Activated CD8-positive, alpha-beta memory T cell treated with anti-CD3 and anti-CD28 coated beads for 24 hours (primary cell): ENCODE measurements at places on chromosomes 7 and 10.
A peak's percentile ranks its signal among the peaks of the same experiment; 100 is the strongest.

GRCh38 chr7:44048031-44048795 is 3.7 kb downstream of the DBNL start:
- DNase-seq, result no peak

GRCh38 chr10:123136806-123137642 is 1.3 kb downstream of the HMX3 start:
- DNase-seq, result peak; percentile 79

GRCh38 chr10:24209946-24210491 is 1.1 kb downstream of the KIAA1217 start:
- peak; percentile 57 for DNase-seq

DNA sequence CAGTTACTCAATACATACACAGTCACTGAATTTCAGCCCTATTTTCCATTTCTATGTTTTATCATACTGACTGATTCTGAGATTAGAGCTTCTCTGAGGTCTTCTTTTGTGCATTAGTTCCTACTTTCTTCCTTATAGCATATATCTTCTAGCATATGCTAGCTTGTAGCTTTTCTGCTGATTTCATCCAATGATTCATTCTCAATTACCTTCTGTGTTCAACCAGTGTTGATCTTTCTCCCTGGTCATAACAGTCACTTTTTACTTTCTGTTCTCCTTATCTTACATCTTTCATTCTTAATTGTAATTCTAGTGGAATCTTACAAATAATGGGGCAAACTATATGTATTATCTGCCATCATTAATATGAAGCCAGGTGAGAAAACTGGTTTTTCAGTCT is 159.5 kb upstream of the HGF start:
- no peak for DNase-seq

GRCh38 chr7:50406935-50407334 is 43.2 kb downstream of the FIGNL1 start:
- DNase-seq, result peak; percentile 62

DNA sequence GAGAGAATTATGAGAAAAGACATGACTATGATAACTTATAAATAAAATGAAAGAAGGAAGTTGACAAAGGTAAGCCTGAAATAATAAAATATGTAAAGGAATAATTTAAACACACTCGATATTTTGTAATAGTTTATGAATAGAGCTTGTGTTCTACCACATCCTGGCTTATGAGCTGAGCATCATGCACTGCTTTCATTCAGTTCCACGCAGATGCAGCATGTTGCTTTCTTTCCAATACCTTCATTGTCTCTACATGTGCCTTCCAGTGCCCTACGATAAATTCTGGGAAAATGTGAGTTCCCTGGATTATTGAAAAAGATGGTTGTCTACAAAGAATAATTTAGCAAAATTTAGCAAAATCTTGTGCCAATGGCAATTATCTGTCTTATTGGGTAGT is 398.9 kb upstream of the SEMA3C start:
- DNase-seq, result no peak

DNA sequence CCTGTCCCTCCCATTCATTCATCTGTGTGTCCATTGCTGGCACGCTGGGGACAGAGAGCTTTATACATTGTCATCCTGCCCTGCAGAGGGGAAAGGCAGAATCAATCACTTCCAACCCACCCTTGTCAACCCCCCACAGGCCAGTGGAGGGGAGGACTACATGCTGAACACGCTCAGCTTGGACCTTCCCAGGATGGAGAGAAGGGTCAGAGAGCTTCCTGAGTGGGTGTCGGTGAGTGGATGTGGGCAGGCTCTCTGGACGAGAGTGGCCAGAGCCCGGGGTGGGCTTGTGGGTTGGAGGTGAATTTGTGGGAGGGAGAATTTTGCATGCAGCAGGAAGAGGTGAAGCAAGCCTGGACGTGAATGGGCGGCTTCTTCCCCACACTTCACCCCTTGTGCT is 93.9 kb downstream of the DNAJB6 start:
- no peak for DNase-seq

DNA sequence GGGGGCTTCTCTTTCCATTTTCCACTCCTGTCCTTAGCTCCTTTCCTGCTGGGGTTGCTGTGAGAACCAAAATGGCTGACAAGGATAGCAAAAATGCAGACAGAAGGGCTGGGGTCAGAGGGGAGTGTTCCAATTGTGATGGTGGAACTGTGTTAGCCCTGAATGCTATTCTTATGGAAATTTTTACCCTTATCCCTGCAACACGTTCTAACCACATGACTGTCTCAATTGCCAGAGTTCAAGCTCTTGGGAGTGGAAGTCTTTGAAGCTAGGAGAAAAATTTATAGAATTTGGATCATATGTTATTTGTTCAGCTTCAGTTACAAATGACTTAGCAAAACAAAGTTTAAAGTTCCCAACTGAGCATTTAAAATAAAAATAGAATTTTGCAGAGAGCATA is 134.1 kb downstream of the ADCYAP1R1 start:
- no peak for DNase-seq

- DNase-seq, result no peak
These were observed 31.7 kb upstream of the RHOBTB1 start for GRCh38 chr10:60975716-60976115.

GRCh38 chr7:45089341-45089891 is 647 bp upstream of the NACAD start:
- DNase-seq, result peak; percentile 85

DNA sequence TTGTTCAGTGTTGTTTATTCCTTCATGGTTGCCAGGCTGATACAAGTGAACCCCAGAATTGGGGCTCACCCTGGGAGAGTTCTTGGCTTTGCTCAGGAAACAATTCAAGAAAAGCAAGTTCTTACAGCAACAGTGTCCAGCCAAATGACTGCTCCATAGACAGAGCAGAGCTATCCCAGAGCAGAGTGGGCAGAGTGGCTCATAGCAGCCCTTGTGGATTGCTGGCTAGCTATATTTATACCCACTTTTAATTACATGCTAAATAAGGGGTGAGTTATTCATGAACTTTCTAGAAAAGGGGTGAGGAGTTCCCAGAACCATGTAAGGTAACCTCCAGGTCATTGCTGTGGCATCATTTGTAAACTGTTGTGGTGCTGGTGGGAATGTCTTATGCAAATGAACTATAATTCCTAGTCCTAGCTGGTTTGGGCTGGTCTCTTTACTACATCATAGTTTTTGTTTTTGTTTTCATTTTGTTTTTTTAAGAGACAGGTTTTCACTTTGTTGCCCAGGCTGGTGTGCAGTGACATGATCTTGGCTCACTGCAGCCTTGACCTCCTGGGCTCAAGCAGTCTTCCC is 59.9 kb upstream of the HBP1 start:
- no peak for DNase-seq

DNA sequence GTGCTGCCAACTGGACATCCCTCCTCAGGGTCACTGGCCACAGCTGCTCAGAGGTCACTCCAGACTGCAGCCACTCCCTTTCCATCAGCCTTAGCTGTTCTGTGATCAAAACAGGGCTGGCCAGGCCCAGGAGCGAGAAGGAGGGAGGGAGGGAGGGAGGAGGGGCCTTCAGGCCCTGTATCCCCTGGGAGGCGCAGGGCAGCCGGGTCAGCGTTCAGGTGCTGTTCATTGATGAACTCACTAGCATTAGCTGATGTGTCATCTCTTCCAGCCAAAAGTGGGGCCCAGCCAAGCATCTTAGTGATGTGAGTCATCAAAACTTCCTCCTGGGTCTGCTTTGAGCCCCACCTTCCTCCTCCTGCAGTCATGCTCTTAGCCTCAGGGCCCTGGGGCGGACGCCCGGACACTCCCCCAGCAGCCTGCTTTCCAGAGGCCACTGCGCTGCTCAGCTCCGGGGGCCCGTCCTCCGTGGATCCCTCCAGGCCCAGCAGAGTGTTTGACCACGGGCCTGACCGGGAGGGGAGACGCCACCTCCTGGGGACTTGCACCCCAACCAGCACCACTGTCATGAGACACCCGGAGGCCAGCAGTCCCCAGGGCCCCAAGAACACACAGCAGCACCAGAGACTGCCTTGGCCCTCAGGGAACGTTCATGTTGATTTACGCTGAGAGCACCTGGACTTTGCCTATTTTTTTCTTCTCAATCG is 149.2 kb downstream of the PRKAG2 start:
- peak; percentile 68 for DNase-seq

- DNase-seq, result no peak
These were observed 20.0 kb downstream of the RBM17 start for GRCh38 chr10:6108631-6109443.

DNA sequence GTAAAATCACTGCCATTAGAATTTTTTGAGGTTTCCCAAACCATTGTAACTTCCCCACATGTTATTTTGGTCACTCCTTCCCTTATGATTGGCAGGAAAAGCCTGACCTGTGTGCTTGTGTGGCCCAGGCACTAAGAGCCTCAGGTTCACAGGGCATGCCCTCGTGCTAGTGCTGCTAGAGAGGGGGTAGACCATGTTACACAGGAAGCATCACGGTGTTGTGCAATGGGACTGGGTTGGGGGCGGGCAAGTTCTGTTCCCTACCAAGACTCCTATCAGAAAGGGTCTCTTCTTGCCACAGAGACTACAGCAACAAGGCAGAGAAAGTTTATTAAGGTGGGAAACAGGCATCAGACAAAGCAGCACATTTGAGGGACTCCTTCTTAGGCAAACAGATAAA is 32.2 kb downstream of the LSM5 start:
- no peak for DNase-seq

DNA sequence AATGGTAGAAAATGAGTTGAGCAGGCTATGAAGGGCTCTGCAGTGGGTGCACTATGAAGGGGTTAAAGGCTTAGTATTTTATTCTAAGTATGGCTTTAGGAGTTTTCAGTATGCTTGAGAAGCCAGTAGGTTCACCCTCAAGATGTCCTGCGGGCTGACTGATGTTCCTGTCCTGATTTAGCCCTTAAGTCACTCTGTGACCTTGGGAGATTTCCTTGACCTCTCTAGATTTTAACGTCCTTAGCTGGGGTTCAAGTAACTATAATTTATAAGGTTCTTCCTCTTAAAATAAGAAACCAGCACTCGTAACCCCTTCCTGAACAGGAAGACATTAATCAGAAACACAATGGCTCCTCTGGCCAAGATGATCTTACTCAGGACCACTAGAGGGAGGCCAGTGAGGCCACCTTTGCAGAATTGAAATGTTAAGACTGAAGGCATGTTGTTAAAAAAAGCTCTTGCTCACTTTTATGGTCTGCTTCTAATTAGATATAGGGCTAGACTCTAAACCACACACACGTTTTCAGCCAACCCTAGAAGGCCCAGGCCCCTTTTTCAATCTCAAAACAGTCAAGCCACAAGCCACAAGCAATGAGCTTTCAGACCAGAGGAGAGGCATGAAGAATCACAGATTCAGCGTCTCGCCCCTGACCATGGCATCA is 41.9 kb downstream of the CDK1 start:
- no peak for DNase-seq

- DNase-seq, result peak; percentile 49
These were observed 100.3 kb upstream of the CPXM2 start for GRCh38 chr10:123991611-123992570.

DNA sequence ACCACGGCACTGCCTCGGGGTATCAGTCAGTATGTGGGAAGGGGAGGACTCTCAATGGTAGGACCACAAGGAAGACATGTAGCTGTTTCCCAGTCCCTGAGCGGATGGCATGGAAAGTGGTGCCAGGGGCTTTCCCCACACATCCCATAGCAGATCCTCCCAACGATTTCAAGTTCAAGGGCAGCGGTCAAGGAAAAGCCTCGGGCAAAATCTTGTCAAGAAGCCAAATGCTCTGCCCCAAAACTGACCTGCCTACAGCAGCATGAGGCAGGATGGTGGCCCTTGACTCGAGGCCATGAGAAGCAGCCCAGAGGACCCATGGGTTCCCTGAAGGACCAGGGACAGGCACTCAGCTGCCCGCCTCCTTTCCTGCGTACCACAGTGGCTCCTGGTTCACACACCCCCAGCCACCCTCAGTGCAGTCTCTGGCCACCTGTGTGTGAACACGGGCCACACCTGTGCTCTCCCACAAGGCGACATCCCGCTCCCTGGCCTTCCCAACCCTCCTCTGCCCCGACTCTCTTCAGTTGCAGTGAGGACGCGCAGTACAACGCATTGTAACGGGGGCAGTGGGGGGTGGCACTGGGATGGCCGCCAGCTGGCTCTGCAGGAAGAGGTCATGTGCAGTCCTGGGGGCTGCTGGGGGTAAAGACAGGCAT is 43.6 kb downstream of the CTBP2 start:
- DNase-seq, result no peak

DNA sequence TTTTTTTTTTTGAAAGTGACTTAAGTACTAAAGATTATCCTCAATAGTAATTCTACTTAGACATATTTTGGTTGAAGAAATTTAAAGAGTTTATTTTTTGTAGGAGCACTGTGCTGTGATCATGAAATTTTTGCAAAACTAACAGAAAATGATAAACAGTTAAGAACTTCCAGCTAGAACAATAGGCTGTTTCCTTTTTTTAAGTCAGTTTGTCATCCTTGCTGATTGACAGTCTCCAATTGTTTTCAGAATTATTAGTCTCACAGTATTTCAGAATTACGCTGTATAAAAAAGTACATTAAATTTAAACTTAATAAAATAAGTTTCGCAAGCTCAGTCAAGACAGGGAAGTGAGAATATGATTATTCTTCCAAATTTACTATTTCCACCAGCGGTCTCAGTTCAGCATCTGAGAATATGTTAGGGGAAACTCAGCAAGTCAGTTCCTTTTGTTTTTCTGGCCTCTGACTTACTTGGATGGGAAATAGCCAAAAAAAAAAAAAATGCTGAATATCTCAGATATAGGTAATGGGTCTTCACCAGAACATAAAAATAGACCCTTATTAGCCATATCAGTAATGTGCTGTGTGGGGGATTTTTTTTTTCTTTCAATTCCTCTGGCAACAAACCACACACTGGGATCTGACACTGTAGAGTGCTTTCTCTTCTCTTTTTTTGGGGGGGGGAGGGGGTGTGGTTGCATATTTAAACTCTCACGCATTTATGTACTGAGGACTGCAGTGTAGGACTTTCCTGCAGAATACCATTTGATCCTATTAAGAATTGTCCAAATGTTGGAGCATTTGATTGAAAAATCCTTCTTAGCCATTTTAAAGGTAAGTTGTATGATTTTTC is at the start of gene CD36:
TSS of gene CD36 (plus strand) at position 732 of the 855 bp plus-strand sequence. CDS start 8,099 bp downstream, outside the sequence.
- no peak for DNase-seq

DNA sequence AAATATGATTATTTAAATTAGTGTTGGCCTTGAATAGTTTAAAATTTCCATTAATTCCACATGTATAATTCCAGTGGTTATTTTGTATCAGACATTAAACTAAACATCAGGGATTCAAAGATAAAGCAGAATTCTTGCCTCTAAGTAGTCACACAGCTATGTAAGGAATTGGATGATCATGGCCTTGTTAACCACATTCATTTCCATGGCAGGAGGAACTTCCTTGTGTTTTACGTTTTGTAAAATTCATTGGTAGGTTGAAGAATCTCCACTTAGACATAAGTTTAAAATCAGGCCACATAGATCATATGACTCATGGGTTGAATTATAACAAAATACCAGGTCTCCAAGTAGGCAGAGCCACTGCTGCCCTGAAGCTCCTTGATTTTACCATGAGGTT is 289.7 kb downstream of the PLXDC2 start:
- no peak for DNase-seq

GRCh38 chr7:112176241-112176640 is 30.0 kb downstream of the DOCK4 start:
- DNase-seq, result no peak

- DNase-seq, result no peak
These were observed 526.7 kb downstream of the CALN1 start for GRCh38 chr7:71885487-71885886.
